Dorsolateral prefrontal cortex (tissue), 122 donors: ENCODE measurements at places on chromosomes 2 and 18.

GRCh38 chr2:129738799-129739198, 240.7 kb upstream of the RAB6C start:
- DNase-seq, result no peak

GRCh38 chr2:206096876-206097275, 10.9 kb upstream of the INO80D start:
- DNase-seq, result no peak

DNA sequence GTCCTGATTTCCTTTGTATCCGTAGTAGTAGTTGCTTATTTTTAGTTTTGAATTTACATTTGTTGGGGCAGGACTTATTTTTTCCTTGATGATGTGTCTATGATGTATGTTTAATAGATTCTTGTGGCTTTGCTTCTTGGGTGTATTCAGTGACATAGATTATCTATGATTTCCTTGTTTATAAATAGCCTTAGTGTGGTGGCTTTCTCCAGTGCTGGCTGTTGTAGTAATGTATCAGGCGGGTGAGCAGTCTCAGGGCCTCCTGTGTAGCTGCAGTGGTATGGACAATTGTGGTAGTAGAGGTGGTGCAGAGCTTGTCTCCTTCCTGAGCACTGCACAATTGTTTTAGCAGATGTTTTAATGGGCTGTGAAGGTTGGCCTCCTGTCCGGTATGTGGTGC, 60.5 kb downstream of the SMCHD1 start:
- DNase-seq, result no peak

- DNase-seq, result no peak
Observed at GRCh38 chr2:198703281-198703680, 754.5 kb downstream of the SATB2 start.

DNA sequence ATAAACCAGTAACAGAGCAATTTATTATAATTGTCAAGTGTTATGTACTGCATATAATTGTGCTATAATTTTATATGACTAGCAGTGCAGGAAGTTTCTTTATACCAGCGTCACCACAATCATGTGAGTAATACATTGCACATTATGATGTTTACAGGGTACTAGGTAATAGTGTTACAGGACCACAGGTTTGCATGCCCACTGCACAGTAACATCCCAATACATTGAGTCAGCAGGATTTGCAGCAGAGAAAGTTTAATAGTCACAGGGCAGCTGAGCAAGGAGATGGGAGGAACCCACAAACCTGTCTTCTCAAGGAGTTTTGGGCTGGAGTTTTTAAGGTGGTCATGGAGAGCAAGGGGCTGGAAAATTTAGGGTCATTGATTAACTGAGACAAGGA, 1042.9 kb upstream of the ACVR2A start:
- DNase-seq, result no peak

GRCh38 chr2:234158812-234159211, 108.3 kb downstream of the SPP2 start:
- DNase-seq, result no peak

DNA sequence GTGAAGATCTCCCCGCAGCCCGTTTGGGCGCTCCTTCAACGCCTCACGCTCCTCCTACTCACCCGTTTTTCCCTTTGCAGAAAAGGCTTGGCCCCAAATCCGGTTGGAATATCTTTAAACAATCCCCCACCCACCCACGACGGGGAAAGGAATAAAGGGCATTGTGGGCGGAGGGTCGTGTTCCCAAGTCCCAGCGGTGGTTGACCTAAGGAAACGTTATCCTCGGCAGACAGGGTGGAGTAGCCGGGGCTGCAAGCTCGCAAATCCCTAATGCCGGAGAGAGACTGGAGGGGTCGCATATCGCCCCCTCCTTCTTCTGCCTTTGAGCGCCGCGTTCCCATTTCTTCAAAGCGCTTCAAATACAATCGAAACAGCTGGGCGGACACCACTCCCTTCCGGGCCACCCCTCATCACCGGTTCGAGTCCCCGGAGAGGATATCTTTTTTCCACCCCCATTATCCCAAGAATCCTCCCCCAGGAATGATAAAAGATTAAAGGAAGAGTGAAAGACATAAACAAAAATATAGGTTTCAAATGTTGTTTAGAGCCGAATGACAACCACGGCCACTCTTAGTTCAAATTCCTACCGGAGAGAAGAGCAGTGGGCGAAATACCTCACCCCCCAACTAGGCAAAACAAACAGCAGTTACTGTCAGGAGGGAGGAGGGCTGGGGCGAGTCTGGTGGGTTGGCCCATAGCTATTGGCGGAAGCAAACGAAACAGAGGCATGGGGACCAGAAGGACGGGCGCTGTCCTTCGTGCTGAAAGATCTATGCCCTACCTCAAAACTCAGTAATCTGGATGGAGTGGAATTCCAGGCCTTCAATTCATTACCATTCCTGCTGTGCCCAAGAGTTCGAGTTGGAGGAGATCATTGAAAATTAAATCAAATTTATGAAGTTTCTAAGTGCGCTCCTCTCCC, 2.8 kb upstream of the GAD1 start:
- DNase-seq, result no peak

GRCh38 chr18:76725445-76725844, 96.9 kb upstream of the ZNF236 start:
- DNase-seq, result no peak

GRCh38 chr2:214126135-214126534, 284.7 kb upstream of the VWC2L start:
- no peak for DNase-seq

DNA sequence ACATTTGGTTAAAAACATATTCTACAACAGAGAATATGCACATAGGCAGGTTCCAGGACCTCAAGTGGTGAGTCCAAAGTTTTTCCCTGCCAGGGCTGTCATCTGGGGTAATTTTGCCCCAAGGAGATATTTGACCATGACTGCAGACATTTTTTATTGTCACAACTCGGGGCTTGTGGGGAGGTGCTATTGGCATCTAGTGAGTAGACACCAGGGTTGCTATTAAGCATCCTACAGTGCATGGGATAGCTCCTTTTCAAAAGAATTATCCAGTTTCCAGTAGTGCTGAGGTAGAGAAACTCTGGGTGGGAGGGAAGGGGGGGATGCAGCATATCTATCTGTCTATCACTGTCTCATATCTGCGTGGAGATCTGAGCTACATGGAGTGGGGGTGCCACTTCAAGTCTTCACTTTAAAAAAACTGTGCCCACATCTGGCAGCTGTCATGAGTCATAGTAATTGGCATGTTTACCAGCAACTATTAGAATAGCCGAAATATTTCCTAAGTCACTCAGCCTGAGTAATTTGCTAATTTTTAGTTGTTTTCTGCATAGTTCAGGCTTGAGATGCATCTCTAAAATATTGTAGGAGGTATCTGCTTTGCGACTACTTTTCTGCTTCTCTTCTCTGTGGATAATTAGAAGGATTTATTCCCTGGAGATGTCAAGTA, 254.0 kb upstream of the RBMS1 start:
- DNase-seq, result no peak

- no peak for DNase-seq
Observed at GRCh38 chr2:163077241-163077640, 238.7 kb upstream of the KCNH7 start.
